ENCODE measurements at places on chromosomes 7 and 10.

DNA sequence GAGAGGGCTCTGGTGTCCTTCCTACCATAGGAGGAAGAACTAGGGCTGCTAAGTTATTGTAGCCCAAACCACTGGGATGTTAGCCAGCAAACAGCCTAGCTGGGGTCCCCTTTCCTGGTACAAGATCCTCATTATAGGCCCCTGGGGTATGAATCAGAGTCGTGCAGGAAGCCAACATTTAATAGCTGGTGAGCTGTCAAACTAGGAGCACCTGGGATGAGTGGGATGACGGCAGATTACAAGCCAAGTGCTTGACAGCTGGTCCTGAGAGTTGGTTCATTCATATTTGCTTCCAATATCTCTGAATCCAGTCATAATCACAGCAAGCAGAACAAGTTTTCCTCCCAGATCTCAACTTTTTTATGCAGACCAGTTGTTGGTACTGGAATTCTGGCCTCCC, 25.1 kb upstream of the DNAJB12 start:
- no peak for DNase-seq

DNA sequence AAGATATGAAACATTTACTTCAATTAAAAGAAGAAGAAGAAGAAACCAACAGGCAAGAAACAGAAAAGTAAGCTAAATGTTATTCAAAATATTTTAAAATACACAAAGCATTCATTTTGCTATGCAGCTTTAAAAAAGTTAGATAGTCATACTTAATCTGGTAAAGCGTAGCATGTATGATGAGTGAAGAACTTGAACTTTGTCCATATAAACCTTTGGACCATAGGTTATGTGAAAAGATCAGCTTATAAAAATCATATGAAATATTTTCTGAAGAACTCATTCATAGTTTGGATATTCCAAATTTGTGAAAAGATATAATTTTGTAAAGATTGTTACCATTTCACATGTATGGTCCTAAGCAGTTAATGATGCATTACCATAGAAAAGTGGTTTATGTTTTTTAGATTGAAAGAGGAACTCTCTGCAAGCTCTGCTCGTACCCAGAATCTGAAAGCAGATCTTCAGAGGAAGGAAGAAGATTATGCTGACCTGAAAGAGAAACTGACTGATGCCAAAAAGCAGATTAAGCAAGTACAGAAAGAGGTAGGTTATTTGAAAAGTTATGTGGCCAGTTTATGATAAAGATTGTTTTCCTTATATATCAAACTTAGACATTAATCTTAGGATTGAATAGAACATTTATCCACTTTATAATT, 37.3 kb downstream of the KIF20B start:
- DNase-seq: no peak

DNA sequence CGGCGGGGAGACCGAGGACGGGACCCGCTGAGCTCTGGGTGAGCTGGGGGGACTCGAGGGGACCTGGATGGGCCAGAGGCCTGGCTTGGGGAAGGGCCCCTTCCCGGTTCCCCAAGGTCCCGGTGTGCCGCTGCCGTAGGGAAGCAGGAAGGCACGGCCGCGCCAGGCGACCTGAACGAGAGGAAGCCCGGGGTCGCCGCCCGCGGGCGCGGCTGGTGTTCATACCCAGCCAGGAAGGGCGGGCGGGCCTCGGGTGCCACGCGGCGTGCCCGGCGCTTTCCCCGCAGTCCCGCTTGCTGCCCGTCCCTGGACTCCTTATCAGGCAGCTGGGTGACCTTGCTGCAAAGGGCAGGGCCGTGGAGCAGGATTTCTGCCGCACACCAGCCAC, 38.0 kb downstream of the ZNF777 start:
- DNase-seq: peak; percentile 52

DNA sequence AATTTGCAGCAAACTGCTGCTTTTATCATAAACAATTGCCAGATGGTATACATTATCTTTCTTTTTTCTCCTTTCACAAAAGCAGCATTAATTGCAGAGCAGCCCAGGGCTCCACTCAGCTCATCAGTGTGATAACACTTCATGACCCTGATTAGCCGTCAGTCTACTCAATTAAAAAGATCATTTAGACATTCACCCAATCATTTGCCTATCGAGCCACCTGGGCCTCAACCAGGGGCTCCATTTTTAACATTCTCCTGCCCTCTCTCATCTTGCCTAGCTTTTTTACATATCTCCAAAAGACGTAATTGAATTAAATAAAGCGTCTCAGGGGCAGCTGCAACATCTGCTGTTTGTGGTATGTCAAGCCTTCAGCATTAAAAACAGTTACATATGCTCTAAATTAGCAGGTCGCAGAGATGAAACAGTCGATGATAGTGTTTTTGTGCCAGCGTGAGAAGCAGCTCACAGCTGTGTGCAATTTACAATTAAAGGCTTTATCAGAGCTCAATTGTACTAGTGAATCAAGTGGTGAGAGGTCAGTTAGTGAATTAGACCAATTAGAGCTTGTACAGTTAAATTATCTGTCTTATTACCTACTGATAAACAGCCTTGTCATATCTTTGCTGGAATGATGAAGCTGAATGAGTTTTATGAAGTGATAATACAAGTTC, 522.5 kb downstream of the ETV1 start:
- DNase-seq: no peak

GRCh38 chr10:124324451-124324850, 94.3 kb downstream of the OAT start:
- DNase-seq: no peak

DNA sequence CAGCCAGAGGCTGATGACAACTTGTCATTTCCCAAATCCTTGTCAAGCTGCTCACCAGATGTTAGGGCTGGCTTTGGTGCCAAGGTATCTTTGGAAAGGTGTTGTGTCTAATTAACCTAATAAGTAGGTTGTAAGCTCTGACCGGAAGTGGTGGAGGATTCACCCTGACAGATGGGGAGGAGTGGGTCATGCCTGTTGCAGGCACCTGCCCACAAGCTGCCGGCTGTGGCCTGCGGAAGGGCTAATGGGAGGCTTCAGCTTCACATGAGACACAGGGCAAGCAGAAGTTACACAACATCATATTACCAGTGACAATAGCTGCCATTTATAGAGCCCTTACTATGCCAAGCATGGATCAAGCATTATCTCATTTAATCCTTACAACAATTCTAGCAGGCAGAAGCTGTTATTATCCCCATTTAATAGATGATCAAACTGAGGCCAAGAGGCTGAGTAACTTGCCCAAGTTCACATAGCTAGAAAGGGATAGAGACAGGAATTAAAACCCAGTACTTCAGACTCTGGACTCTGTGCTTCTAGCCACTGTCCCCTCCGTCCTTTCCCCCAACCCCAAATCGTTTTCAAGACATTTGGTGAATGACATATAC, 63.1 kb upstream of the DUSP5 start:
- no peak for DNase-seq

- DNase-seq: no peak
Observed at GRCh38 chr7:101691822-101692384, 62.8 kb upstream of the MYL10 start.

- no peak for DNase-seq
Observed at GRCh38 chr10:74371696-74372095, 220.7 kb downstream of the ADK start.

- DNase-seq: no peak
Observed at GRCh38 chr7:7861211-7861633, 107.4 kb upstream of the GLCCI1 start.

- no peak for DNase-seq
Observed at GRCh38 chr7:117152213-117153007, 170.4 kb downstream of the WNT2 start.

DNA sequence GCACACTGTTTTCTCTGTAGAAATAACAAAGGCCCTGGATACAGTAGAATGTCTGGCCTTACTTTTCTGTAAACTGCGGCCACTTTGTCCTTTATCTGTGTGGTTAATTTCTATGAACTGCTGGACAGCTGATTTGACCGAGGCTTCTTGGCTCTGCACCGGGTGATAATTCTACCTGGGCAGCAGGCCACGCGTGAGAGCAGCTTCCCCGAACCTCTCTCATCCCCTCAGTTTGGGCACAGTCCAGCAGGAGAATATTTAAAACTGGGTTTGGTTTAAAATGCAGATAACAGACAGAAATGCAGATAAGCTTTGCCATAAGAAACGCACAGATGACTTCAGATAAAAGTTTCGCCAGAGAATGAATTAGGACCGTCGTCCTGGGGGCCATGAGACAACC, 81.0 kb downstream of the CELF2 start:
- DNase-seq: no peak
